ENCODE measurements at places on chromosomes 6 and 20.

GRCh38 chr6:53412751-53413150 lies 64.0 kb upstream of the ELOVL5 start:
- DNase-seq, result no peak

- no peak for DNase-seq
Observed at GRCh38 chr6:150464966-150465365, 96.2 kb downstream of the IYD start.

DNA sequence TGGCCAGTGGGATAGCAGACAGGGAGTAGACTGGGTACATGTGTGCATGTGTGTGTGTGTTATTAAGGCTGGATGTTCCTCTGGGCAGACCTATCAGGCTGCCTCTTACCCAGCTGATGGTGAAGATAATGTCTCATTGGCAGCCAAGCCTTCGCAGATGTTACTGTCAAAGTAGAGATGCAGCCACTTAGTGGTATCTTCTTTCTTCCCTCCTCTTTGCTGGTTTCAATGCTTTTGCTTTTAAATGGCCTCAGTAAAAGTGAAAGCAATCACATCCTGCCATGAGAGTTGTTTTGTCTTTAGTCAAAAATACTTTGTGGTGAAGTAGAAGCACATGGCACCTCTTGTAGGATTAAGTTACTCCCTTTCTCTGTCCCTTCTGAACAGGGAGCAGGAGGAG lies 57.5 kb downstream of the SNRNP48 start:
- DNase-seq, result no peak

- no peak for DNase-seq
Observed at GRCh38 chr6:166596776-166597507, 10.5 kb upstream of the RAMACL start.

GRCh38 chr6:2970034-2970685 lies 1.2 kb downstream of the SERPINB6 start:
- no peak for DNase-seq

DNA sequence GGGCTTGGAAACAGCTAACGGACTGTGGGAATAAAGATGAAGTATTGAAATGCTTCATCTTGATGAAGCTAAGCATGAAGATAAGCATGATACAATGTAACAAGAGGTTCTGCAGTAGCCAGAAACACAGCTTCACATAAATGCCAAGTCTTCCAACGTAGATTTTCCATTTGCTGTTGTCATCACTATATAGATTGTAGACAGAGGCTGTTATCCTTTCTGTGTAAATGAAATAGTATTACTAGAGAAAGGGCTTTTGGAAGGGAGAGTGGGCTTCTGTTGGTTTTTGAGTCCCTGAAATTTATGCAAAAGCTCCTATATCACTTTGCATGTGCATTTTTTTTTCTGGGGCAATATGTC lies 649.0 kb downstream of the RNF144B start:
- no peak for DNase-seq

DNA sequence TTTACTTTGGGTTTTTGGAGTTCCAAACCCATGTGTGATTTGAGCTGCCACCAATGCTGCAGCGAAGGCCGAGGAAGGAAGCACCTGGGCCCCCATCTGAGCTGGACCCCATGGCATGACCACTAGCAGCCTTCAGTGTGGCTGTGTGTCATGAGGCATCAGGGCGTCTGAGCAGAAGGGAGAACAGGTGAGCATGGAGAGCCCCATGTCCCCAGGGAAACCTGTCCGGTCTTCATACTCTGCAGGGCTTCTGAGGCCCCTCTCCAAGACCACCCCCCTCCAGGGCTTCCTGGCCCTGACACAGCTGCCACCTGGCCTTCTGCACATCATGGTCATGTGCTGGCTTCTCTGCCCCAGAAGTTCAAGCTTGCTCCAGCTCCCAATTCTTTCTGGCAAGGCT lies 169.1 kb upstream of the CST7 start:
- DNase-seq, result no peak

GRCh38 chr6:6815732-6816131 lies 227.2 kb downstream of the LY86 start:
- DNase-seq, result no peak

DNA sequence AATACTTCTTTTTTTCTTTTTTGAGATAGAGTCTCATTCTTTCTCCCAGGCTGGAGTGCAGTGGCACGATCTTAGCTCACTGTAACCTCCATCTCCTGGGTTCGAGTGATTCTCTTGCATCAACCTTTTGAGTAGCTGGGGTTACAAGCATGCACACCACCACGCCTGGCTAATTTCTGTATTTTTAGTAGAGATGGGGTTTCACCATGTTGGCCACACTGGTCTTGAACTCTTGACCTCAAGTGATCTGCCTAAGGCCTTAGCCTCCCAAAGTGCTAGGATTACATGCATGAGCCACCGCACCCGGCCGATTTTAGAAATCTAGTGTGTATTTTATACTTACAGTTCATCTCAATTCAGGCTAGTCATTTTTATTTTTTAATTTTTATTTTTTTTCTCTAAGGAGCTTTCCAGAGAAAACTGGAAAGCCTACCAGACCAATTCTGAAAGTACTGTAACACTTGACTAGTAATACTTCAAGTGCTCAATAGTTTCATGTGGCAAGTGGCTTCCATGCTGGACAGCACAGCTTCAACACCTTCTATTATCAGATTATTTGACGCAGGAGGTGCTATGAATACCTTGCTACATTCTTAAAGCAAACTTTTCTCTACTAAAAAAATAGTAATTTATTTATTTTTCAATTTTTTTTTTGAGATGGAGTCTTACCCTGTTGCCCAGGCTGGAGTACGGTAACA lies 25.0 kb downstream of the POLR1C start:
- no peak for DNase-seq

- DNase-seq, result no peak
Observed at GRCh38 chr6:44353336-44353735, 10.9 kb downstream of the SPATS1 start.

DNA sequence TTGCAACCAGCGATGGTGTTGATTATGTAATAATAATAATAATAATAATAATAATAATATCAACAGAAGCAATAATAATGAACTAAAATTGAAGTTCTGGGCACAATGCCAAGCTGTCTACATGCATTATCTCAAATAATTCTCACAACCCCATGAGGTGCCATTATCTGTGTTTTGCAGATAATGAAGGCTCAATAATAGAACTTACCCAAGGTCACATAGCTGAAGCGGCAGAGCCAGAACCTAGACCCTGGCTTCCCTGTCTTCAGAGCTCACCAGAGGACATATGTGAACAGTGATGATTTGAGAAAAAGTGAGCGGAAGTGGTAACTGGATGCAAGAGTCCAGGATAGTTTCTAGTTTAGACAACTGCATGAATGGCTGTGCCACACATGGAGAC lies 91.0 kb downstream of the HIVEP1 start:
- DNase-seq, result no peak

DNA sequence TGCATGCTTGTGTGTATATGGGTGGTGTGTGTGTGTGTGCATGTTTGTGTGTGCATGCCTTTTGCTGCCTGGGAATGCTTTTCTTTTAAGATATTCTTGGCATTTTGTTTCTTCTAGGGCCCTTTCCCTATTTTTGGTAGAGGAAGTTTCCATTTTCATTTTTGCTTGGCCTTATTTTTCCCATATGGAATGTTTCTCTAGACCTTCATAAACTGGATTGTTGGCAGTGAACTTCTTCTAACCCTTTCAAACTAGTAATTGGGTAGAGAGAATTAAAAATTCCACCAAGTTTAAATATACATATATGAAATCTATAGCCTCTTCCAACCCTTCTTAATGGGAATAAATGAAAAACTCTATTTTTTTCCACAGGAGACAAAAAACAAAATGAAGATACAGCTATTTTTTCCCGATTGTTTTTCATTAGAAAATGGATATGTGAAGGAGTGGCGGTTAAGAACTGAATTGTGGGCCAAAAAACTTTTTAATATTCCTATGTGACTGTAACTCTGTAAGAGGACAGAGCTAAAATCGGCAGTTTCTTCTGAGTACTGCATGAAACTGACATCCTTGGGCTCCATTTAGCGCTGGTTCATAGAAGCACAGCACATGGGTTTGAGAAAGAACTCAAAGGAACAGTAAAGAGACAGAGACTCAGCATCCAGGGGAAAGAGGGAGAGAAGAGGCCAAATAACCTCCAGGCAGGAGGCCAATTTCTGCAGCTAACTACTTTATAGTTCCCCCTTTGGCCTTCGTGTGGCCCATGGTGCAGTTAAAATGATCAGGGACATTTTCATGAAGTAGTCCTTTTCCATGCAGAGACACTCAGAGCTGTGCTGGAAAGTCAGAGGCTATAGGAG lies 102.1 kb downstream of the TMEM170B start:
- no peak for DNase-seq

DNA sequence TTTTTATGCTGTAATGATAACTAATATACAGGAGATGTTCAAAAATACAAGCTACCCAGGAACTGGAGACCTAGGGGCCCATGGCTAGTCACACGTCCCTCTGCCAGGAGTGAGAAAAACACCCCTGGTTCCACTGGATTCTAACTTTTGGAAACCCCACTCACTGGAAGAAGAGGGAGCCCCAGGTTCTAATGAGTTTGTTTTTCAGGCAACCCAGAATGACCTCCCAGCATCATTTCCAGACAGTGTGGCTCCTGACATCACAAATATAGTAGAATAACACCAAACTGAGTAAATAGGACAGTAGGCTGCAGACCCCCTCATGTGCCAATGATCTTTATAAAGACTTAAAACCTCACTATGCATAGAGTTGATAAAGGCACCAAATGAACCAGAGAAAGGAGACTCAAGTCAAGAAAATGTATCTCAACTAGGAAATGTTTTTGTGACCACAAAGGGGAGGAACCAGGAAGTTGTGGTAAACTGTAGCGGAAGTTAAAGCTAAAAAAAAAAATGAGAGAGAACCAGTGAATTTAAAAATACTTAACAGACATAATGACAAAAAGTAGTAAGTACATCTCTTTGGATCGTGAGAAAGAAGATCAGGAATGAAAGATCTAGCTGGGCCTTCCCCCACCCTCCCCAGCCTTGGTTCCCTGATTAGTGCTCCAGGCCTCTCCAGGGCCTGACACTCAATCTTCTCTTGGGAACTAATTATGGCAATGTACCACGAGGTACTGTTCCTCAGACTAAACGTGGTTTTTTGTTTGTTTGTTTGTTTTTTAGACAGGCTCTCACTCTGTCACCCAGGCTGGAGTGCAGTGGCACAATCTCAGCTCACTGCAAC lies 19.8 kb downstream of the HLA-E start:
- DNase-seq, result no peak

DNA sequence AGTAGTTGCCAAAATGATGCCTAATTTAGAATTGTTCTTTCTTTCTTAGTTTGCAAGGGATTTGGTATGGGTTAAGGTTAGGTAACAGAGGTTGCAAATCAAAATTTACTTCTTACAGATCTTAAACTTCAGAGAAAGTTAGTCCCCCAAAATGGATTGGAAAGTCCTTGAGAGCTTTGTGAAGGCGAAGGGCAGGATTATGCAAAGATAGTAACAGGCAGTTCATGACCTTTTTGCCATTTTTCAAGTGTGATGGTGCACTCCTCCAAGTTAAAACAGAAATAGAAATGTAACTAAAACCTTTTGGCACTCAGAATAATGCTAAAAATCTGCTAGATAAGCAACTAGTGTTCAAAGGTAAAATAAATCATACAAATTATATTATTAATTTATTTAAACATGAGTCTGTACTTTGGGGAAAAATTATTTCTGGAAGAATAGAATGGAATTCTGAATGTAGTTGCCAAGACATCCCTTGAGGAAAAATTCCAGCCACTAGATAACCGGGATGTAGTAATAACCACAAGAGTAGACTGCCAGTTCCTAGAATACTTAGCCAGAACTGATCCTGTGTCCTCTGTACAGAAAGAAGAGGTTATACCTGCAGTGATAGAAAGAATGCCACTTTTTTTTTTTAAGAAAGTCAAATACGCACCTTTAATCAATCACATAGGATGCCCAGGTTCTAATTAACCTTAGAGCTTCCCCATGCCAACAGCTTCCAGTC lies 31.8 kb upstream of the DAAM2 start:
- no peak for DNase-seq

GRCh38 chr6:42784717-42785498 lies 3.1 kb downstream of the BICRAL start:
- no peak for DNase-seq

DNA sequence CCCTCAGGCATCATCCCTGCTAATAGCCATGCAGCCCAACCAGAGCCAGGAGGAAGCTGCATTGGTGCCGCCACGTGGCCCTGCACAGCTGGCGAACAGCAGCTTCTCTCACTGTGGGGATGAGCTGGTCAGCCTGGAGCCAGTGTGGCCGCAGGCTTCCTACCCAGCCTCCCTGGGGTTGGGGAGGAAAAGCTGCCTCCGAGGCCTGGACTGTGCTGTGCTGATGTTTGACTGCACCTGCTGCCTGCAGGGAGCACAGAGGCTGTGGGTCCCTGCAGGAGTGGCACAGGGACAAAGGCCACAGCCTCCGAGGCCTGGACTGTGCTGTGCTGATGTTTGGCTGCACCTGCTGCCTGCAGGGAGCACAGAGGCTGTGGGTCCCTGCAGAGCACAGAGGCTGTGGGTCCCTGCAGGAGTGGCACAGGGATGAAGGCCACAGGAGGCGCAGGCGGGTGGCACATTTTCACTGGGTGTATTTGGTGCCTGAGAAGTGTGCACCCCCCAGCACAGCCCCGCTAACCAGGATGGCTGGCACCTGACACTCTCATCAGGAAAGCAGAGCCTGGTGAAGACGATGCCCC lies 83.9 kb downstream of the DLL1 start:
- no peak for DNase-seq

GRCh38 chr20:41030531-41031242 lies 2.1 kb downstream of the TOP1 start:
- no peak for DNase-seq

- DNase-seq, result no peak
Observed at GRCh38 chr6:155254139-155254538, 9.7 kb upstream of the CLDN20 start.

GRCh38 chr20:49862607-49863200 lies 50.1 kb downstream of the SLC9A8 start:
- no peak for DNase-seq

DNA sequence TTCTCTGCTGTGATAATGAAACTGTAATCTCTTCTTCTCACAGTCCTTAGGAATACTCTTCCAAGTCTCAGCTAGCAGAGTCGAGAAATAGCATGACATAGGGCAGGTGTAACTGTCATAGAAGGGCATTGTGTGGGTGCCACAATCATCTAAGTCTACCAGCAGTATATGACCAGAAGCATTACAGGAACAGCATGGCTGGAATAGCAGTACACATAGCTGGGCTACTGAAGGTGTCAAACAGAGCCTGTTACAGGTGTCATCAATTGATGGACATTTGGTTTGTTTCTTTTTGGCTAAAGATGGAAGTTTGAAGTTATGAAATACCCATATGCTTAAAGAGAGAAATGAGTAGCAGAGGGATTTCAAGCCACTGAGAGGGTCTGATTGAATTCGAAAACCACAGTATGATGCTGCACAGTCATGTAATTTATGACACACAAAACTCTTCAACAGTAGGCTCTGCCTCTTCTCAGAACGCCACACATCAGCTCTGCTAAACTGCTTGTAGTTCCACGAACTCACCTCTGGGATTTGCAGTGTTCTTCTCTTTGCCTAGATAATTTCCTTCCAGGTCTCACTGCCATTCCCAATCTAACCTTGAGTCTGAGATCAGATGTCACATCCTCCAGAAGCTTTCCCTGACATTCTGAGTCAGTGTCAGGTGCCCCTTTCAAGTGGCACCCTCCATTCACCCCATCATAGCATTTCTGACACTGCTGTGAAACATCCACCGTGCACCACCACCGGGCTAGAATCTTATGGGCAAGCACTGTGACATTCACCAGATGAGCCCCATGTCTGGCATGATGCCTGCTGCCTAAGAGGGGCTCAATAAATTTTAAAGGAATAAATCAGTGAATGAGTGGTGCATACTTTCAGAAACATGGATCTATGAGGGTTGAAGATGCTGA lies 151.0 kb downstream of the ADAT2 start:
- no peak for DNase-seq
